Stimulated activated CD4-positive, alpha-beta T cell treated with anti-CD3 and anti-CD28 coated beads, Interleukin-1b, Interleukin-23, amount 100 ng/mL, for 1 hour (primary cell): ENCODE measurements at places on chromosomes 1 and 21.

DNA sequence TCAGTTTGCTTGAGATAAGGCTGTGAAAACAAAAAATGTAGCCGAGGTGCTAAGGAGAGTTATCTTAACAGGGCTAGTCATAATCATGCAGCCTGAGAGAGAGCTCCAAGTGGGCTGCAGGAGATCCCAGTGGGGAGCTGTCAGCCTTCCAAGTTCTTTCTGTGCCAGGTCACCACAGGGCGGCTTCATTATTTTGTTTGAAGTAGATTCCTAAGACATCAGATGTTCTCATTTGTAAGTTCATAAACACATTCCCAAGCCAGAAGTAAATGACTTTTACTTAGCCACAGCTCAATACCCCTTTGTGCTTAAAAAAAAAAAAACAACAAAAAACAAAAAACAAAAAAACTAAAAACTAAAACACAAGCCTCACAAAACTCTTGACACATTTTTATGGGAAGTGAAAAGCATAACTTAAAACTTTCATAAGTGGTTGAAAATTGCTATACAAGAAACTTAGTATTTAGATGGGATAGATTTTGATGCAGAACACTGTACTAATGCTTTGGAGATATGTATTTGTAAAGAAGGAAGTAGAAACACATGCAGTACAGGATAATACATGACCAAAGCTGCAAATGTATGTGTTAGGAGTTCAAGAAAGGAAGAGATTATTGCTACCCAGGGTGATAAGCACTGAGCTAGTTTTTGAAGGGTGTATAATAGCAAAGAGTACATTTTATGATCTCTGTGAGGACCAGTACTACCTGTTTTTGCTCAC lies 8.6 kb downstream of the CDC14A start:
- no peak for DNase-seq

DNA sequence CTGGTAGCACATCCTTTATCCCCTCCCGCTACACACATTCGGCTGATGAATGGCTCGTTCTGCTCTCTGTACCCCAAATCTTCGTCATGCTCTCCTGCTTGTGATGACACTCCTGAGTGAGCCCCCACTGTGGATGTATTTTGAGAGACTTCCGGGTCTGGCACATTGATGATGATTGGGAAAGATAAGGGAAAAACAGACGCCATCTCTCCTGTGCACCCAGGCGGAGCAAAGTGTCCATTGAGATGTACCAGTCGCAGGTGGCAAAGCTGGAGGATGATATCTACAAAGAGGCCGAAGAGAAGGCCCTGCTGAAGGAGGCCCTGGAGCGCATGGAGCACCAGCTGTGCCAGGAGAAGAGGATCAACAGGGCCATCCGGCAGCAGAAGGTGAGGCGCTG lies 27.9 kb upstream of the EFHD2 start:
- no peak for DNase-seq

DNA sequence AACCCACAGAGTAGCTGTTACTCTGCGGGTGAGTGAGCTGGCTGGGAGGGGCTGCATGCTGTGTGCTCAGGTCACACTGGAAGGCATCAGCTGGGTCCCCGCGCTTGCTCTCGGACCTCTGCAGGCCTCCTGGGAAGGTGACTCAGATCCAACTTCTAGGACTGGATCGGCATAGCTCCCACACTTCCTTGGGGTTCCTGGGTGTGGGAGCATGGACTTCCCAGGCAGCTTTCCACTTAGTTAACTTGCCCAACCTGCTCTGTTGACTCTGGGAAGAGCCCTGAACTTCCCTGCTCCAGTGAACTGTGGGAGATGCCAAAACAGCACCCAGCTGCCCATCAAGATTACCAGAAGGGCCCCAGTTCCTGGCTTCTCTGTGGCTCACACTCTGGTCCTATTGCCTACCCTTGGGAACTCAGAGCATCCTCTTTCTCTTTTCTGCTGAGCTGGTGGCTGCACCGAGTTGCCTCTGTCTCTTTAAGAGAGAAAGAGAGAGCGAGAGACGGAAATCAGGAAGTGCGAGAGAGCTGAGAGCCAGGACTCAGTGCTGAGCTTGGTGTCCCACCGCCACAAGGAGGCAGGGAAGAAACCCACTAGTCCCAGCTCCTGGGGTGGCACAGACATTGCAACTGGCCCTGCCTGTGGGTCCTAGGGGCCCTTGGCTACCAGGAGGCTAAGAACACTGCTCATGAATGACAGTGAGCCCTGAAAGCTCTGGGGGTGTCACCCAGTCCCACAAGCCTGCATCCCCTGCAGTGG lies at the start of gene IKBKE:
Gene IKBKE (plus strand): TSS at position 544 of the 759 bp plus-strand sequence. CDS start 2,752 bp downstream, outside the sequence.
- no peak for DNase-seq

DNA sequence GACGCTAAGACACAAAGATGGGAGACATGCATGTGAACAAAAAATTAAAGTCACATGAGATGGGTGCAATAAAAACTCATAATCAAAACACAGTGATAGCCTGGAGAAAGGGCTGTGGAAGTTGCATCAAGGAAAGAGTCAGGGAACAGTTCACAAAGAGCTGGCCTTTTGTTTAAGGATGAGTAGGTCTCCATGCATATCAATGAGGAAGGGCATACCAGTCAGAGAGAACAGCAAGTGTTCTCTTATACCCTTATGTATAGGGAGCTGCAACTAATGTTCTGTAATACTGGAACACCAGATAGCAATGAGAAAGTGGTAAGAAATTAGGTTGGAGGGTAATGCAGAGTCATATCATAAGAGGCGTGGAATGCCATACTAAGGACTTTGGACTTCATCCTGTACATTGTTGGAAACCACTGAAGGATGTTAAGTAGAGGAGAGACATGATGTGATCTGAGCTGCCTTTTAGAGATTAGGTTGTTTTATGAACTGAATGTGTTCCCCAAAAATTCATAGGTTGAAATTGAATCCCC lies 46.7 kb upstream of the SAMD13 start:
- DNase-seq = no peak

- no peak for DNase-seq
Observed at GRCh38 chr1:74731399-74732052, 1.3 kb downstream of the CRYZ start.

- no peak for DNase-seq
Observed at GRCh38 chr21:38751379-38752050, 54.2 kb upstream of the ETS2 start.

DNA sequence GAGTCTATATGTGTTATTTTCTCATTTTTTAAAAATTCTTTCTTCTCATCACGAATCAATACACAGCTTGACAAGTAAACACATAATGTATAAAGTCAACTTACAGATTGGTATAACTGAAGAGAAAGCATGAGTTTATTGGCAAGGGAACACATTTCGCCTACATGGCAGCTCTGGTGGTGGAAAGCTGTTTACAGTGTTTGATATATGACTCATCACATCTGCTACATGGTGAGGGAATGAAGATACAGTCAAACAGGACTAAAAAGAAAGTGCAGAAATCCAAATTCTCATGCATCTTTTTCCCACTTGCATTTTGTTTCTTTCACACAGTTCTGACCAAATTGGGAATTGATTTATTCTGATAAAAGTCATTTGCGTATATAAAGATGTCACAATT lies 122.2 kb upstream of the ADGRL4 start:
- DNase-seq = no peak

DNA sequence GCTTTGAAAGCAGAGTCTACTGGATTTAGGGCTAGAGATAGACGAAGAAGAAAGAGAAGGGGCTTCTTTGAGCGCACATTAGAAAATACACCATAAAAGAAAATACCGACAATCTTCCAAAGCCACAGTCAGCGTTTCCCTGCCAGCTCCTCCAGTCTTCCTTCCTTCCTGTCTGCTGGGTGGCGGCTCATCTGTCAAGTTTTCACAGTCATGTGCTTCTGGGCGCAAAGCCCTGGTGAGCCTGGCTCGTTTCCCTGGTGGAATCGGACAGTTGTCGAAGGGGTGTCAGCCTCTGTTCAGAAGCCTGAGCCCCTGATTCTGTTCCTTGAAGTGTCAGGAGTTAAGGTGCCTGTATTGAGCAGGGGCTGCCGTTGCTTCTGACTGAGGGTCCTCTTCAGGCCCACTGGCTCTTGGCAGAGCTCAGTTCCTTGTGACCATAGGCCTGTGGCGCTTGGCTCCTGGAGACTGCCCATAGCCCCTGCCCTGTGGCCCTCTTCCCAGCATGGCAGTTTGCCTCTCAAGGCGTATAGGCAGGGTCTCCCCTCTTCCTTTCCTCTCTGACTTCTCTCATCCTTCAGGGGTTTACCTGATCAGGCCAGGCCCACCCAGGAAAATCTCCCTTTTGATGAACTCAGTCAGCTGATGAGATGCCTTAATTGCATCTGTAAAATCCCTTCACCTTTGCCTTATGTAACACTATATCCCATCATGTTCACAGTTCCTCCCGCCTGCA lies 58.6 kb downstream of the ADARB1 start:
- no peak for DNase-seq

DNA sequence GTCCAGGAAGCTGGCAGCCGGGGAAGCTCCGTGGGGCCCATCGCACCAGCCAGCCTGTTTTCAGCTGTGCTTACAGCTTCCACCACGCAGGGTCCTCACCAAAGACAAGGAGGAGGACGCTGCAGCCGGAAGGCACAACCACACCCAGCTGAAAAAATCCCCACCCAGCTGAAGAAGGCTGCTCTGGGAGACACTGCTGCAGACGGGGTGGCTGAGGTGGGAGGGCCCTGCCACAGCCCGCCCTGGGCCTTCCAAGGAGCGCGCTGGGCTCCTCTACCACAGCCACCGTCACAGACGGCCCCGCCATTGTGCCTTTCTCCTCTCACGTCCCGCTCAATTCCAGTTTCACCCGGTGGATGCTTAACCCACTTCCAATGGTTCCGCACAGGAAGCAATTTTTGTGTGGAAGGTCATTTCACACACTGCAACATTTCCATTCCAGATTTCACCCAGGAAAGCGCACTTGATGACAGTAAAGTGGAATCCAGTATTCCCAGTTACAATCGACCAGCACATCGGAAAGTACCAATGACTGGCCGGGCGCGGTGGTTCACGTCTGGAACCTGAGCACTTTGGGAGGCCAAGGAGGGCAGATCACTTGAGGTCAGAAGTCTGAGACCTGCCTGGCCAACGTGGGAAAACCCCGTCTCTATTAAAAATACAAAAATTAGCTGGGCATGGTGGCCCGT lies 47.9 kb downstream of the NPHP4 start:
- DNase-seq = no peak
